Trophoblast cell (in vitro differentiated cells and primary cell): ENCODE measurements at places on chromosomes 2 and 18.

DNA sequence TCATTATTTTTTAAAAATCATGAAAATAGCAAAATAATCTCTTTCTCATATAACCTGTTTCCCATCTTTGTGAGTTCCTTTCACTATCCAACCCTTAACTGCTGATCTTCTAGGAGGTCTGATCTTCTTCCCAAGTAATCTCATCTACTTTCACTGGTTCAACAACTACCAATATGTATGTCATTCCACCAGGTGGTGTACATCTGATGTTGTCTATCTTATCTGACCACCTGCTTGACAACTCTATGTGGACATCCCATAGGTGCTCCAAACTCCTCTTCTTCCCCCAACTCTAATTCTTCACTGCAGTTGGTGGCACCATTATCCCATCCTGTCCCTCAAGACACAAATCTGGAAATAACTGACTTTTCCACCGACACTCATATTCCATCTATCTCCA is 62.5 kb downstream of the FAM228A start:
- DNase-seq: no peak

GRCh38 chr18:27501671-27502070 is 316.6 kb upstream of the CHST9 start:
- DNase-seq: no peak

DNA sequence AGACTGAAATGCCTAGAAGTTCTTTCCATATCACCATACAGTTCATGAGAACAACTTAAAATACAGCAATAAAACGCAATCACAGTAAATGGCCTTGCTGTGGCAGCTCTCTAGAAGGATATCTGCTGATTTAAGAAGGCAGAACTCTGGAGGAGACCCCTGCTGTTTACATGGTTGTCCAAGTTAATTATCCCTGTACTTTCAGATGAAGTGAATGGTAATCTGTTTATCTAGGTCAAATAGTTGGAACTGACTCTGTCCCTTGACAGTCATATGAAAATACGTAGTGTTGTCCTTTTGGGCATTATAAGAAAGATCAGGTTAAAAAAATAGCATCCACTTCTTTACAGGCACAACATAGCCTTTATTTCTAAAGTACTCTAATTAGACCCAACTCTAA is 115.6 kb downstream of the COLEC12 start:
- DNase-seq: no peak

GRCh38 chr2:121873864-121874263 is 118.4 kb downstream of the TSN start:
- no peak for DNase-seq

DNA sequence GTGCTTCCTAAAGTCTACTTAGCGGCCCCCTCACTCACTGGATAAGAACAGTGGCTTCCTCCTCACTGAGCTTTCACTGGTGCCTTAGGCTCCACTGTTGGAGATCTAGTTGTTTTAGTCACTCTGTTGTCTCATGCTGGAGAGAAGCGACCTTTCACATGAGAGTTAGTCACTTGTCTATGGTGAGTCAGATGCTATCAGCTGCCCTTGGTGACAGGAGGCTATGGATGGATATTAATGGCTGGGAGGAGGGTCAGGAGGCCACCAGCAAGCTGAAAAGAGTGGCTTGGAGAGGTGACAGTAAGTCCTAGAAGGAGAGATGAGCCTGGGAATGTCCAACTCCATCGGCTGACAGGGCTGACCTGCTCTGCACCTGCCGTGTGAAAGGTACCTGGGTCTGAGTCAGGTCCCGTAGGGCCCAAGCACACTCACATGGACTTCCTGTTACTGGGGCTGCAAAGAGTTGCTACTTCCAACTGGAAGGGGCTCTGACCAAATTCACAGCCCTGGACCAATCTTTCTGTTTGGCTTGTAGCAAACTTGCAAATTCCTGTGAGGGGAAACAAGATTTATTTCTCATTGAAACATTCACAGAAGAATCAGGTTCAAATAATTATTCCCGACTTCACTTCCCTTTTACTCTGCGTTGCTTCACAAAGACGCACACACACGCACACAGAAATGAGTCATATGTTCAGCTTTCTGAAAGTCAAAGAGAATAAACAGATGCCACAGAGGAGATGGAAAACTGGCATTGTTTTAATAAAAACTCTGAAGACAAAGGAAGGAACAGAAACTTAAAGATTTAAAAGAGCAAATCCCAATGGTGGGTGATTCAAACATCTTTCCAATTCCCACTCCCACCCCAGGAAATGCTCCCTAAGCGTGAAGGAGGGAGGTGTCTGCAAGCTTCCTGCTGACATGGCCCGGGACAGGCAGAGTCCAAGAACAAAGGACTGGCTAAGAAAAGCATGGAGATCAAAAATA is 203.5 kb upstream of the TWIST2 start:
- DNase-seq: peak; percentile 58

DNA sequence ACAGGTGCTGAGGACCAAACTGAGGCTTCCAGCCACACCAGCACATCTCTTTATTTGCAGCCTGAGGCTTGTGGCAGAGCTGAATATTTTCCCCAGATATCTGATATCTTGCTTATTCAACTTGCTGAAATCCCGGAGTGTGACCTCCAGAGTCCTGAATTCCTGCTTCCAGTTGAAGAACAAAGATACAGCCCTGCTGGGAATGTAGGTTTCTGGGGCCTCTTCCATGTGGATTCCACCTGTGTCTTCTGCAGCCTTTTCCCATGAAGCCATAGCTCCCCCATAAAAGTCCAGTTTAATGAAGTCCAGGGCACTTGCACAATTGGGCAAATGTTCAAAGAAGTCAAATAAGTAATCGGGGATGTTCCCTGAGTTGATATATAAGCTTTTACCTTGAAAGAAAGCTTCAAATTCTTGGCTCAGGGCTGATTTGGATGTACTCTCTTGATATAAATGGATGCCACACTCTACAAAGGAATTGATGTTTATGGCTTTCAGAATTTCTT is 14.9 kb downstream of the NLRC4 start:
- no peak for DNase-seq
